ENCODE measurements at places on chromosomes 1 and 21.

DNA sequence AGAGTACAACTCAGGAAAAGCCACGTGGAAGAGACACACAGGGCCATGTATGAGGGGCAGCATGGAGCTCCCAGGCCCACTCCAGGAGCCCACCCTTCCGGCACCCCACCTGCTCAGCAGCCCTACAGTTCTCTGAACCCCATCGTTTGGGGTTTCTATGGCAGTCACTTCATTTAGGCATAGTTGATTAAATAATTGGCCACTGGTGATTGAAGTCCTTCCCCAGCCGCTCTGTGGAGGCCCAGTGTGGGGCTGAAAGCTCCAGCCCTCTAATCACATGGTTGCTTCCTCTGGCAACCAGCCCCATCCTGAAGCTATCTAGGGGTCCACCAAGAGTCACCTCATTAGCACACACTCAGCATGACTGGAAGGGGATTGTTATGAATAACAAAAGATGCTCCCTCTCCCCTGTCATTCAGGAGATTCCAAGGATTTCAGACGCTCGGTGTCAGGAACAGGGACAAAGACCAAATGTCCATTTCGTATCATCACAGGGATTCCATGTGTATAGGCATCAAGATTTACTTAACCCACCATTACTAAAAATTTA, 12.2 kb upstream of the S100A7A start:
- no peak for DNase-seq

- DNase-seq = no peak
These were observed 75.2 kb upstream of the CD1D start for GRCh38 chr1:158105352-158106095.

- DNase-seq = no peak
These were observed 84.9 kb downstream of the CNIH3 start for GRCh38 chr1:224700918-224701531.

DNA sequence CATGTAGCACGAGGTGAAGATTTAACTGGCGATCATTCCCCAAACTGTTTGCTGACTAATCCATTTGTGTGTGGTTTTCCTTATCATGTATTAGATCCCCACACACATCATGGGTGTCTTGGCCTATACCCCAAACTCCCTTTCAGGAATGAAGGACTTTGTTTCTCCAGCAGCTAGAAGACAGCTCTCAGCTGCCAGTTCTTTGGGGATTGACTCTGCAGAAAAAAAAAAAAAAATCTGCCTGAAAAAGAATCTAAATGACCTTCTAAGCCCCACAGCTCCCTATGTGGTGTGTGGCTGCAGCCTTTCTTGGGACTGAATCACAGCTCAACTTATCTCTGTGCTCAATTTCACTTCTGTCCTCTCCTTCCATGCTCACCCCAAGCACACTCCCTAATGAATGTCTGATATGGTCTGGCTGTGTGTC, 256.3 kb upstream of the DUSP10 start:
- no peak for DNase-seq

DNA sequence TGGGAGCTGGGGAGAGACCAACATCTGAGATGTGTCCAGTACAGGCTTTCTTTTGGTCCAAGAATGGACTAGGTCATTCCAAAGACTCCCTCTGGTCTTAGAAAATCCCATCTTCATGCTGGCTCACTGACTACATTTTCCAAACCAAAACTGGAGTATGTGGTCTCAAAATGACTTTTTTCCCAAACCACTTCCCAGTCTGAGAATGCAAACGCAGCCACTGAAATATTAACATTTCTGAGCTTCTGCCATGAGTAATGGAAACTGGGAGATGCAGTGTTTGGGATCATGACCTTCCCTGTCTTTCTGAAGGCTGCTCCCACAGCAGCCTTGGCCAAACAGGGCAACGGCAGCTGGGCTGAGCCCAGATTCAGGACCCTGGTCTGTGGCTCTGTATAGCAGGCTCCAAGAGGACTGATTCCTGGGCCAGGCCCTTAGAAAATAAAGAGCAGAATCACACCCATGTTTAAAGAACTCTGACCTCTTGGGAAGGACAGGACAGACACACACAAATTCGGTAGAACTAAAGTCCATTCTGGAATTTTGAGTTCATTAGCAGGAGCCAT, 62.1 kb upstream of the CNTN2 start:
- DNase-seq = no peak

- DNase-seq = no peak
These were observed 49.9 kb downstream of the C8B start for GRCh38 chr1:56915960-56916359.

DNA sequence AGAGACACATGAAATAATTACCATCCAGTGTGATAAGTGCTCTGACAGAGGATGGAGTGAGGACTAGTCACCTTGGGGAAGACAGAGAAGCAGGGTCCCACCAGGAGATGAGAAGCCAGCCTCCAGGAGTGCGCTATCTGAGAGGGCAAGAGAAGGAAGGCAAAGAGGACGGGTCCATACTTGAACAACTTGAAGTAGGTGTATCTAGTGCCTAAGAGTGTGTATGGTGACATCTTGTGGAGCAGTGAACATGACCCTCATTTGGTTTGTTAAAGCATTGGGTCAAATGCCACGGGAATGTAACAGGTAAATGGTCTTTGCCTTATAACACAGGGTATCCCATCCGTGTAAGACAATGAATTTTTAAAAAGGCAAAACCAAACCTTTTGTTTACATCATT, 39.8 kb downstream of the MRPL39 start:
- no peak for DNase-seq

GRCh38 chr1:159880430-159880829, 18.0 kb upstream of the VSIG8 start:
- no peak for DNase-seq

DNA sequence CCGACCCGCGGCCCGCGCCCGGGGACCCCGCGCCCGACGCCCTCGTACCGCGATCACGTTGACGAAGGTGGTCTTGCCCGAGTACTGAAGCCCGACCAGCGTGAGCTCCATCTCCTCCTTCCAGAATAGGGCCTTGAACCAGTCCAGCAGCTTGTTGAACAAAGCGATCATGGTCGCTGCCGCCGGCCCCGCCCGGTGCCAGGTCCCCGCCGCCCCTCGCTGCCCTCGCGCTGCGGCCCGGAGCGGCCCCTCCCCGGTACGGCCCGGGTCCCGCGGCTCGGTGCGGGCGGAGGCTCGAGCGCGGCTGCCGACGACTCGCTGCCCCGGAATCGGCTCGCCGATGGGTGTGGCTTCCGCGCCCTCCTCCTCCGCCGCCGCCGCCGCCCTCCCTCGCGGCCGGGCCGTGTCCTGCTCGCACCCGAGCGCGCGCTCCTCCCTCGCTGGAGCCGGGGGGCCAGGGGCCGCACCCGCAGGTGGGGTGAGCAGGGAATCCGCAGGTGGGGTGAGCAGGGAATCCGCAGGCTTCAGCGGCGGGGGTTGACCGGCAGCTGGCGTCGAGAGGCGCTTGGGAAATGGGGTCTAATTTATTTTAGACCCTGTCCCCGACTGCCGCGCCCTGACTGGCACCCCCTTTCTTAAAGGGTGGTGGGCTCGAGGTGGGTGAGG, at the start of gene ARL8A:
Gene ARL8A, minus strand, starts transcription at position 336 of the 666 bp plus-strand sequence. Its CDS starts 165 bp downstream, at position 171.
- DNase-seq = peak; percentile 52

DNA sequence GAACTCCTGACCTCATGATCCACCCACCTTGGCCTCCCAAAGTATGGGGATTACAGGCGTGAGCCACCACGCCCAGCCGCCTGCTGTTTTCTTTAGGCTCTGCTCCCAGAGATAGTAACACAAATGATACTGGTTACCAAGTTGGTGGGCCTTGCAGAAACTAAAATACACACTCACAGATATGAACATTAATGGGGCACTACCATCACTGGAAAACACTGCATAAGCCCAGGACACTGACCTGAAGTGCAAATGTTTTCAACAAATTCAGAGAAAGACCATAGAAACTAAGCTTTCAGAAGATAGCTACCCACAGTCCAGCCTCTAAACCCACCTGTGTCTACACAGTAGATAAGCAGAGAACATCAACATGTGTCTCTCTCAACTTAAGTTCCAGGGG, 180.5 kb downstream of the FCRL5 start:
- DNase-seq = no peak

DNA sequence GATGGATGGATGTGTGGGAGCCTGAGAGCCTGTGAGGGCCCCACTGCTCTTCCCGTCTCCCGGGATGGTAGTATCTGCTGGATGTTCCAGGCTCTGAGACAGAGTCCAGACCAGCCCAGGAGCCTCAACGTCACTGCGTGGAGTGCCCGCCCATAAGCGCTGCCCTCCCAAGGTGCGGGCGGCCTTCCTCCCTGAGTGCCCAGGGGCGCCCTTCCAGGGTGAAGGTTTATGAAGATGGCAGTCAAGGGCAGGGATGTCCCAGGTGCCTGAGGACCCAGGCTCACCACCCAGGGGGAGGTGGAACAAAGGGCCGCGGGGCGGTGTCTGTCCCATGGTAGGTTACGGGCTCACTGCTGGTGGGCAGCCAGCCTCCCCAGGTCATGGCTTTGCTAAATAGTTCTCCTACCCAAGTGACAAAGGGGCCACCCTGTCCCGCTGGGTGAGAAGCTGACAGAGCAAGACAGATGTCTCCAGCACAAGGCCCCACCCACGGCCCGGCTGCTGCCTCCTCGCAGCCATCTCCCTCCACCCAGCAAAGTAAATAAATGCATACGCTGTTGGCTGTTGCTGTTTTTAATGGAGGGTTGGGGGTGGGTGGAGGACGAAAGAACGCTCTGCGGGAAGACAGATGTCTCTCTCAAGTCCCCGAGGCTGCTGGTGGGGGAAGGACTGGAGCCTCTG, 9.0 kb upstream of the GPR153 start:
- no peak for DNase-seq

- DNase-seq = no peak
These were observed 38.7 kb downstream of the TRIM62 start for GRCh38 chr1:33143176-33143575.

DNA sequence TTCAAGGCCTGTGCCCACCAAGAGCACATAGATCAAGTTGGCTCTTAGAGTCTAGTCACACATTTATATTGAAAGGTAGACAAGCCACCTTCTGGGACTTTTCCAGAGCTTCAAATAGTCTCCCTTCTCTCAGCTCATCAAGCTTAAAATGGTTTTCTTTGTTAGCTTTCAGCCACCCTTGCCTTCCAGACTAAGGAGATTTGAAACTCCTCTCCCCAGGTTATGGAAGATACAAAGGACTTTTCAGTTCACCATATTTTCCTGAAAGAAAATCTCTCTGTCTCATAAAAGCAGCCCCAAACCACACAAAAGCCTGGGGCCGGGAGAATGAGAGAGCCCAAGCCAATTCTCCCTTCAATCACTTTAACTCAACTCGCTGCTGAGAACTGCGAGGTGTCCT, 134.1 kb downstream of the ZC3H11B start:
- DNase-seq = no peak

- DNase-seq = no peak
These were observed 12.9 kb downstream of the MYOG start for GRCh38 chr1:203072911-203073310.

DNA sequence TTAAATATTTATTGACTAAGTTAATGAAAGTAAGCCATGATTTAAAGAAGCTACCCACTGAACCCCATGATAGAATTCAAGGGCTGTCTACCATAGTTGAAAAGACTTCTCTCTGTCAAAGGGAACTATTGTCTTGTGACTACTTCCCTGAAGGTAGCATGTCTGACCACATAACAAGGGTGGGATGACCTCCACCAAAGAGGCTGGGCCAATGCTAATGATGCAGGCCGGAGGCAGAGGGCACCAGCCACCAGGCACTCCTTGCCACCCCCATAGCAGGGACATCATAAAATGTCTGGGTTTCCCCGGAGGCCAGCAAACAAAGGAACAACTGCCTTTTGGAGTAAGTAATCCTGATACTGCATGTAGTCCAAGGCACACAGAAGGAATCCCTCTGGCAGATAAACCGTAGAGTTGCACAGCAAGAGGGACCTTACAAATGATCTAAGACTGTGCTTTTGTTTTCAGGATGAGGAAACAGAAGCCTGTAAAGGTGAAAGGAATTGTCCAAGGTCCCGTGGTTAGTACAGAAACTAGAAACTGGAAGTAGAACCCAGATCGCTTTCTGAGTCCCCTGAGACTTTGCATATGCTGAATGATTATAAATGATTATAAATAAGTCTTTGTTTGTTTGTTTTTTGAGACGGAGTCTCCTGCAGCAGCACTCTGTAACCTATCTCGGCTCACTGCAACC, 33.5 kb upstream of the ITPKB start:
- no peak for DNase-seq

GRCh38 chr1:36835696-36836095, 198.6 kb downstream of the GRIK3 start:
- DNase-seq = no peak

DNA sequence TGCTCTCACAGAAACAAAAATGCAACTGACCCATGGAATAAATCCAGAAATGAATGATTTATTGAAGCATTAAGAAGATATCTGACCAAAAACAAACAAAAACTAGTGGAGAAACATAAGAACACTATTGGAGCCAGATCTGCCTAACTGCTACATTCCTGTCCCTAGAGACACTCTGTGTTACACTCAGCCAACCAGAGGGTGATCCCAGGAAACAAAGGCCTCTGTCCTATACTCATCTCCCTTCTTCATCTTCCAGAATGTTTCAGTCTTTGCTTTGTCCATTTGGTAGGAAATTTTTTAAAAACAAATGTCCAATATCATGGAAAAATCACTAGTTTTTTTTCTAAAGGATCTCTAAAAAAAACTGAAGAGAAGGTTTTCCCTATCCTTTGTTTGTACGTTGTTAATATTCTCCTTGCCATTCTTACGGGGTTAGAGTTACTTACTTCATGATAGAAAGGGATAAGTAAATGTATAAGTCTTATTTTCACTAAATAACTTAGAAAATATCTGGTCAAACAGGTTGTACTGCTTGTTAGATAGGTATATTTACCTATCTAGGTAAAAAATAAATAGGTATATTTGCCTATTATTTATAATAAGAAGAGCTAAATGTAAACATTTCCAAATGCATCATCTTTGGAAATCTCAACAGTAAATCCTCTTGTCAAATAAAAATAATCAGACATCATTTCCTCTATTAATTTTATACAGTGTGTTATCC, 59.1 kb downstream of the NME7 start:
- no peak for DNase-seq

DNA sequence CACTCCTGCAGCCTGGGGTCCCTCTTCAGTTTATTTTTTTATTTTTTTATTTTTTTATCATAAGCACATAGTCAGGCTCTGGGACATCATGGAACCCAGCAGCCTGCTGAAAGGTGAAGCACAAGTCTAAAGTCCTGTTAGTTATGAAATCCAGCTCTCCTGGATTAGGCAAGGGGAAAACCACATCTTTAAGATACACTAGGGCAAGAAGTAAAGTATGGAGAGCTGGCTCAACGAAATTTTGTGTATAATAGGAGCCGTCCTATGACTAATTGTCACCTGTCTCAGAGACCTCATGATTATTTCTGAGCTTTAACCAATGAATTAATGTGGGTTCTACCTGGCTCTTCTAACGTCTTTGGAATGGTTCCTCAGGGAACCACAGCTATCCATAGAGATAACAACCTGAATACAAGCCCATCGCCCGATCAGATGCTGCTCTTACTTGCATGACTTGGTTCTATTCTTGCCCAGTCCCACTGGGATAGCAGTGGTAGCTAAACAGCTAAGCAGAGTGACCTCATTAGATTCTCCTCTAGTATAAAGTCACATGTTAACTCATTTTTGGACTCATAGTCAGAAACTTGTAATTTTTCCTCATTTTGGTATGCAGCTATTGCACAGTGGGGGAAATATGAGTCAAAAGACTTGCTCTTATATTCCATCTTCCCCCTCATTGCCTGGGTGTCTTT, 122.7 kb downstream of the LMO4 start:
- DNase-seq = no peak
